ENCODE measurements at places on chromosomes 11 and 22. TPM values are rescaled to one million over a fixed set of nuclear protein-coding genes. Genes with fewer than 3 reads are reported as not detected.

GRCh38 chr11:2216400-2217064 is 44.9 kb upstream of the TH start:
- peak; percentile 5 for DNase-seq

DNA sequence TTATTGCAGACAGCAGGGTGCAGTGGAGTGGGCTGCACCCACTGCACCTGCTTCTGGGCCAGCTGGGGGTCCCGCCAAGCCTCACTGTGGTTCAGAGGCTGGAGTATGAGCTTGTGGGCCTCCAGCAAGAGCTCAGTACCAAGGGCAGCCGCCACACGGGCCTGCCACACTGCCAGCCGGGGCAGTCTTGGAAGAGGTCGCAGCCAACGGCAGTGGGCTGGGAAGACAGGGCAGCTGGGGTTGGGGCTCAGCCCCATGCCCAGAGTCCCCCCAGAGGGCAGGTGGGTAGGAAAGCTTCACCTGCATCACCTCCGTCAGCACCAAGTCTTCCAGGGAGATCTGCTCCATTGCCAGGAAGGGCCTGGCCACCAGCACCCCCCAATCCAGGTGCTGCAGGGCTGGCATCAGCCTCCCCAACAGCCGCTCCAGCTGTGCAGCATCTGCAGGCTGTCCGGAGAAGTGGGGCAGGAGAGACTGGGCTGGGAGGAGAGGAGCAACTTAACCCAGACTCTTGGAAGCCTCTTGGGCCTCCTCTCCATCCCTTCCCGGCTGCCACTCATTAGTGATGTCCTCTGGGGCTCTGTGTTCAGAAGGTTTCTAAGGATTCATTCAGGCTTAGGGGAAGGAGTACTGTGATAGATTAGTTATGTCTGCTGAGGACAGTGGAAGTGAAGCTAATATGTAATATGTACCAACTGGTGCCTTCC is 1.1 kb upstream of the GSTT4 start:
- DNase-seq = no peak

DNA sequence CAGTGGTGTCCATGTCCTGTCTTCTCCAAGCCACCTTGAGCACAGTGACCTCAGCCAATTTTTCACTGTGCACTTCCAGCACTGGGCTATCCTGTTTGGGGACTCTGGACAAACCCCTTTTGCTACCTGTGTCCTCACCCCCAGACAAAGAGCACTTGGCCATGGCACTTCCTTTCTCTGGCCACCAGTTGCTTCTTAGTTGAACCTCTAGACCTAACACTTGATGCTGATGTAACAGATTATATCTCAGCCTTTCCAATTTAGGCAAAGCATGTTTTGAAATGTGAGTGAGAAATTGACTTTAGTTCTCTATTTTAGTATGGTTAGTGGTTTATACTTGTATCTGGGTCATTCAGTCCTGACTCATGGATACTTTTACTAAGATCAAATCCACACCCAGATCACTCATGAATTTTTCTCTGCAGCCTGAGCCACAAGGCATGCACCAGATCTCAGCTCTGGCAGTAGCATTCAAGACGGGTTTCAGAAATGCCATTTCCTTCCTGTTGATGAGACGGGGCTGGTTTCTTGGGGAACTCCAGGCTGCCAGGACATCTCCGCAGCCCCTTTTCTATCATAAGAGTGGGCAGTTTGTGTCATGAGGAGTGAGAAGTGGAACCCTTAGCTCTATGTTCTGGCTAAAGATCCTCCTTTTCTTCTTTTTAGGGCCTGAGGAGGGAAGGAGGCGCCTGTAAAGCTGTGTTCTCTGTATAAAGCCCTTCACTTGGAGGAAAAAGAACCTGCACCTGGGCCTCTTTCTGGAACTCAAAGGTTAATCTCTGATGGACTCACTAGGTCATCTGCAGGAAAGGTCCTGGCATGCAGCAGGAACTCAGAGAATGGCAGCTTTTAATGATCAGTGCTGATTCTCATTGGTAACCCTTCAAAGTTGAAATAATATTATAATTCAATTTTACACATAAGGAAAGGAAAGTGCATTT is 185.6 kb upstream of the TENM4 start:
- DNase-seq = no peak

- no peak for DNase-seq
These were observed 2.6 kb upstream of the MCM5 start for GRCh38 chr22:35397095-35397904.

- no peak for DNase-seq
These were observed 87.9 kb upstream of the SORL1-AS1 start for GRCh38 chr11:121540627-121541026.

- peak; percentile 87 for DNase-seq
These were observed 36.2 kb downstream of the TBC1D22A start for GRCh38 chr22:46798366-46799350.

DNA sequence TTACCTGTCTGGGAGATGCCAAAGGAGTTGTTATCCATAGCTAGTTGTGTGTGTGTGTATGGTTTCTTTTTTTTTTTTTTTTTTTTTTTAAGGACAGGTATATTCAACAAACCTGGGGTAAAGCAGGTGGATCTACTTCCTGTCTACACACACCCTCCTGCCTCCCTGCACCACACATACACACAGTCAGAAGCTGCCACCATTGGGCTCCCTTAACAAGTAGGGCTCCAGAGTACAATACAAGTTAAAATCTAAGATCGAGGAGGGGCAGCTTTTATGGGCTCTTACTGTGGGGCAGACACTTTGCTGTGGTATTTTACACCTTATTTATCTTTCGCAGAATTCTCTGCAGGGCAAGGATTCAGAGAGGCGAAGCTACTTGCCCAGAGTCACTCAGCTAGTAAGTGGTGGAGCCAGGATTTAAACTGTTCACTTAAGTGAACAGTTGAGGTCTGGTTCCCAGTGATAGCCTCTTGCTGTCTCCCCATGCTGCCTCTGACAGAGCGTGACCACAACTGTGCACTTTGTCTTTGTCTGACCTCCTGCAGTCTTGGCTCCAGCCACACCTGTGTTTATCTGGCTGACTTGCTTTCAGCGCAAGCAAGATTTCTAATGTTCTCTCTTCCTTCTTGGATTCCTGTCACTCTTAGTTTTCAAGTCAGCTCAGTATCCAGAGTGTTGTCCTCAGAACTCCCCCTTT is 135.0 kb downstream of the CSNK2A3 start:
- DNase-seq = no peak

- no peak for DNase-seq
These were observed 5.8 kb upstream of the PPP6R3 start for GRCh38 chr11:68454767-68455166.

- DNase-seq = no peak
These were observed 18.1 kb upstream of the SCARF2 start for GRCh38 chr22:20455709-20456063.

- no peak for DNase-seq
These were observed 12.8 kb downstream of the AQP11 start for GRCh38 chr11:77602381-77603088.

- peak; percentile 51 for DNase-seq
These were observed 28.7 kb downstream of the CHRDL2 start for GRCh38 chr11:74702383-74703007.

DNA sequence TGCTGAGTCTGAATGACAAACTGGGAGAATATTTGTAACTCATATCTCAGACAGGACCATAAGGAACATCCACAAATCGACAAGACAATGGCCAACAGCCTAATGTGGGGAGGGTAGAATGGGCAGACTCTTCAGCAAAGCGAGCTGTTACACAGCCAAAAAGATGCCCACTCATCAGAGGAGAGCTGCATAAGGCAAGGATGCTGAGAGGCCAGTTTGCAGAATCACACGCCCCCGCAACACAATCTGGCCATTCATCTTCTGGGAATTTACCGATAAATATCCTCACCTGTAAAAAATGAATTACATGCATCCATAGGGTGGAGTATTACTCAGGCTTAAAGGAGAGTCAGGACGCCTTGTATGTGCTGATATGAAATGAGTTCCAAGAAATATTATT is 57.5 kb upstream of the SLC22A12 start:
- no peak for DNase-seq

GRCh38 chr11:89327885-89328284 is 150.2 kb downstream of the TYR start:
- DNase-seq = no peak

DNA sequence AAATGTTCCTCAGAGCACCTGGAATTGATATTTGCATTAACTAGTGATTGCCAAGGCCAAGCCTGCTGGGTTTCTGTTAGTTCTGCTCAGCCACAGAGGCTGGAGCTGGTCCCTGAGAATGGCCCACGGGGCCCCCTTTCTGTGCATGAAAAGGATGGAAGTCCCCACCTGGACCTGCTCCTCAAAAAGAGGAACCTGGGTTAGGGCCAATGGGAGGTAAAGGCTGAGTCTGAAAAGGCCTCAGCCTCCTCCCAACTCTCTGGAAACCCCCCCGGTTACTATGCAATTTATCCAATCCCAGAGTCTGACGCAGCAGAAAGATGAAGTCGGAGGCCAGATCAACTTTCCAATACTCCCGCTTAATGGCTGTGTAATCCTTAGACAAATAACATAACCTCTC is 6.8 kb upstream of the CREB3L1 start:
- DNase-seq = no peak

GRCh38 chr22:36713436-36713835 is 9.9 kb upstream of the CACNG2 start:
- no peak for DNase-seq

DNA sequence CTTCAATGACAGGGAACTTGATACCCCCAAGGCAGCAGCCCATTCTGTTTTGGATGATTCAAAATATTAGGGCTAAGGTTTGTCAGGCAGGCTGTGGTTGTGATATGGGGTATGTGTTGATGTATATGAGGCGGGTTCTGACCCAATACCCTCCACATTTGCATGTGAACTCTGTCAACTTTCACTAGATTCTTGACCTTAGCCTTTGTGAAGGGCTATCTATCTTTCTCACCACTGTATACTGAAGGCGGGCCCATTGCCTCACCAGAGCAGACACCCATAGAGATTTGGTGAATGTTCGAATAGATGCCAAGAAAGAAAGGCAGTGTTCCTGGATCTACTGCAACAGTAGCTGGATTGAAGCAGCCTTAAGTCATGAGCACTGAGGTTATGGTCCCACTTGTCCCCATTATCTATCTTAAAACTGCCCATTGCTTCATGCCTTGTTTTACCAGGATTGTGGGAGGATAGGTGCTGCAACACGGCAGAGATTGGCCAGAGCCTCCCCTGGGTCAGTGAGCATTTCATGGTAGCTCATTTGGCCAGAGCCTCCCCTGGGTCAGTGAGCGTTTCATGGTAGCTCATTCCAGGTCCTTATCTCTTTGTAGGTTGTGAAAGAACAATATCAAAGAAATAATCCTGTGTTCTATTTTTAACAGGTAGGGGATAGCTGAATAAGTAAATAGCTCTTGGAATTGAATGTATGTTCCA is 399.6 kb downstream of the TMEM135 start:
- DNase-seq = no peak

DNA sequence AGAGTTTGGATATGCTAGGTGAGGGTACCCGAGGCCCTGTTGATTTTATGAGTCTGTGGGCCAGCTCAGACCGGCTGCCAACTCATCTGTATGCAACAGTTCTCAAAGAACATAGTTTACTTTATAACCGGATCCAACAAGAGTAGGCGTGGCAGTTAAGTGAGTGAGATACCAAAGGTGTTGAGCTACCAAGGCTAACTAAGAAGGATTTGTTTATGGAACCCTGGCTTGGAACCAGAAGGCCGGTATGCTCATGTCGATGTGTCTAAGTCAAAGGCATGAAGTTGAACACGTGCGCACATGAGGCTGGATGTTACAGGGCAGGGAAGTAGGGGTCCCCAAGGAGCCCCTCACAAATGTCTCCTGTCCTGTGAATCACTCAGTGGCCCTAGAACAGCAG is at the start of gene KCNJ1:
KCNJ1 (minus strand) TSS at position 20 of the 400 bp plus-strand sequence. CDS start 27,053 bp downstream, outside the sequence.
- DNase-seq = no peak

DNA sequence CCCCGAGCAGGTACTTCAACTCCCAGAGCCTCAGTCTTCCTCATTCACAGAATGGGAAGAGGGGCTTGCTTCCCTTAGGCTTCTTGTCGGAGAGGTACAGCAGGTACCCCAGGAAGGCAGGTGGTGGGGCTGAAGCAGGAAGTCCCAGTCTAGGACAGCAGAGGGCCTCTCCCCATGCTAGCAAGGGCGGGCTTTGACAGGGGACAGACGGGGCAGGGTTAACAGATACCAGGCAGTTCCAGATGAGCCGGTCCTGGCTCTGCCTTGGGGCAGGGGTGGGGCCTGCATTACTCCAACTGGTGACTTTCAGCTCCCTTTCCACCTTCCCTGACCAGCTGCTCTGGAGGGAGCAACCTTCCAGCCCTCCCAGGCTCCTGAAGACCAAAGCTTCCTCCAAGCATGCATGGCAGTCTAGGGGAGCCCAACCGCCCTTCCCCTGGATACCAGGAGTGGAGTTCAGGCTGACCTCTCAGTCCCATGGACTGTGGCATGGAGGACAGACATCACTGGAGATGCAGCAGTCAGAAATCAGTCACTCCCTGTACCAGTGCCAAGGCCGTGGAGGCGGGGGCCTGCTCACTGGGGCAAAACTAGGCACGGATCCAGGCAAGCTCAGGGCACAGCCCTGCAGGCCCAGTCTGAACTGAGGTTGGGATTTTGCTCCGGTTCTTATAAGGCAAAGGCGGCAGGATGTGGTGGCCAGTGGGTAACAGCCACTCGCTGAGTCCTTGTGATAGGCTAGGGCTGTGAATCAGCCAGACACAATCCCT is 60.5 kb downstream of the NAT10 start:
- DNase-seq = no peak

DNA sequence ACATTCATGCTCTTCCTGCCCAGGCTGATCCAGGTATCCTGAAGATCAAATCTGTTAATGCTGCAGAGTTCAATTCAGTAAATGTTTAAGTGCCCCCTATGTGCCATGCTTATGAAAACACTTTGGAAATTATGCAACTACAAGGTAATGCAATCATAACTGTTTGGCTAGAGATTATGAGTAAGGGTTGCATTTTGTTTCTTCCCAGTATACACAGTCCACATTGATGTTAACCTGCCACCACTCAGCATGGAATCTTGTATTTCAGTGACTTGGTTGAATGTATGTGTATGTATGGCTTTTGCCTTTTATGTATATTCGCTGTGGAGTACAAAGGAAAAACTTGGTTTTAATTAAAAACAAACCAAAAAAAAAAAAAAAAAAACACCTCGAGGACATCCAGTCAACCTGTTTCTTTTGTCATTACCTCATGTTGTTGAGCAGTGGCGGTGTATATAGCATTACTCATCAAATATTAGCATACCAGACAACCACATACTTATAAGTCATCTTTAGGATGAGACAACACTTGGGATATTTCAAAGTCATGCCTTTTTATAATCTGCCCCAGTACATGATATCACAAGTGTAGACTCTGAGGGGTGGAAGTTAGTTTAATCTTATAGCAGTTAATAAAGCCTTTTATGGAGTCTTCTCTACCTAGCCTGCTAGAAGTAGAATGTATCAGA is 86.1 kb upstream of the HORMAD2 start:
- DNase-seq = no peak

DNA sequence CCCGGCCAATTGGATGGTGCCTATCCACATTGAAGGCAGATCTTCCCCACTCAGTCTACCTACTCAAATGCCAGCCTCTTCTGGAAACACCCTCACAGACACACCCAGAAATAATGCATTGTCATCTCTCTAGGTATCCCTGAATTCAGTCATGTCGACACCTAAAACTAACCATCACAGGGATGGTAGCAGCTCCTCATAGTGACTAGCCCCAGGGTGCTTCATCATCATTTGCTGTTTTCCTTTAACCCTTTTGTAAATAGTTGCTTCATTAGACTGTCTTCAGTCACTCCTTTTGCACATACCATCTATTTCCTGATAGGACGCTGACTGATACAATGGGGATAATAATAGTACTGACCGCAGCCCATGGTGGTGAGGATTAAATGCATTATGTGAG is 18.8 kb upstream of the AMOTL1 start:
- no peak for DNase-seq

Gene PIWIL4
- 0.71 TPM for total RNA-seq

Gene C22orf15
- not detected for total RNA-seq

Gene SELENOM
- 6.8 TPM for total RNA-seq

Gene ABCG4
- 0.12 TPM for total RNA-seq

Gene CASP1
- total RNA-seq = 19.2 TPM

Gene MFNG
- 5.6 TPM for total RNA-seq

Gene ANKK1
- not detected for total RNA-seq

All from right lobe of liver (tissue), 6 donors.